ENCODE measurements at places on chromosomes 16 and 17. TPM values are rescaled to one million over a fixed set of nuclear protein-coding genes. Genes with fewer than 3 reads are reported as not detected.

DNA sequence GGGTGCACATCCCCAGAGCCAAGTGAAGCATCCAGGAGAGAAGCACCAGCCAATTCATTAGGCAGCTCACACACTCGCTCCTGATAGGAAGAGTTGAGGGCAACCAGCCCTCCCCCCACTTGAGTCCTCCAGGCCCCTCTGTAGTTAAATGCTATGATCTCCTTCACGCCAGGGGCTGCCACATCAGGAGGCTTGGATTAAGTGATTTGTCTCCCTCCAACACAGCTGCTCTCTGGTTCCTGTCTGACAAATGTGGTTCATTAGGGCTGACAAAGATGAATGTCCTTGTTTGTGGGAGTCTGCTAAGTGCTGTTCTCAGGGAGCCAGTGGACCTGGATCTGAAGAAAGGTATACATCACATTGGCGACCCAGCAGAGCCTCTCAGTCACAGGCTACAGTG, 94.5 kb upstream of the WSCD1 start:
- DNase-seq, result no peak

DNA sequence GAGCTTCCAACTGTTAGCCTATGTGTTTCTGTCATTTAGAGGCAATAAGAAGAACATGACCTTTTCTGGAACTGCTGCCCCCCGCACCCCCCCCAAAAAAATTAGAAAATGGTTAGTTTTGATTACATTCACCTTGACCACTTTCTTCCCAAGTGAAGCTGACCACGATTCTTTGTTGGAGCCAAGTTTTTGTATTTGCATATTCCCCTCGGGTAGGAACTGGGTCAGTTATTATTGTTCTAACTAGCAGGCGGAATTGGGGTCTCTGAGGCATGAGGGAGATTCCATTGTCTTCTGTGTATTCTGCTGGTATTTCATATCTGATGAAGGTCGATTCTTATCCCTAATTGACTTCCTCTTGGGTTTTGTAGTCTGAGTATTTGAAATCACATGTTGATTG, 231.6 kb downstream of the PRKCA start:
- DNase-seq, result no peak

DNA sequence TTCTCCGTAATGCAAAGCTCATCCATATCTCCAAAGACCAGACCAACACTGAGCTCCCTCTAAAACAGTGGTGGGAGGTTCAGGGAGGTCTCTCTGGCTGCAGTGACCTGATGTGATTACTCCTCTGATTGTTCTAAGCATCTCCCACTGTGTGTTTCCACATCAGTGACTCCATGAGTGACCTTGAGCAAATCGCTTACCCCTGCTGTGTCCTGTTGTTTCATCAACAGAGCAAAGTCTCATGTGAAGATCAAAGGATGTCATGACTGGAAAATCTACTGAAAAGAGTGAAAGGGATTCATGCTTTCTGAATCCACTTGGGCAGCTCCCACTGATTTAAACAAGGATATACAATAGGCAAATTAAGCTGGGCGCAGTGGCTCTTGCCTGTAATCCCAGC, 352.9 kb downstream of the TMEM114 start:
- no peak for DNase-seq

DNA sequence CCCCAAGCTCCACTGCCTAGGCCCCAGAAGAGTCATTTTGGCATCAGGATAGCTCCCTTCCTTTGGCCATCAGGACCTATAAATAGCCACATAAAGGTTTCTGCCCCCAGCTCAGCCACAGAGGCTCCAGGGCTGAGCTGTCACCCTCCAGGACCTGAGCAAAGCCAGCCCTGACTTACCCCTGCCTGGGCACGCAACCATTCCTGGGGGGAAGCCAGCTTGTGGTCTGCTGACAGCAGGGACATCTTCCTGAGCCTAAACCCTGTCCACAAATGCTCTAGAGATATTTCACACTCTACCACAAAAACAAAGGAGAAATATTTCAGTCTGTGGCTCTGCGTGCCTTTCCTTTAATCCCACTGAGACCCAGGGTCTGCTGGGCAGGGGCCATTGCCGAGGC, 123.7 kb upstream of the CCL2 start:
- DNase-seq, result no peak

TAC4 gene
- total RNA-seq, result not detected

IGFALS gene
- total RNA-seq, result not detected

DNA sequence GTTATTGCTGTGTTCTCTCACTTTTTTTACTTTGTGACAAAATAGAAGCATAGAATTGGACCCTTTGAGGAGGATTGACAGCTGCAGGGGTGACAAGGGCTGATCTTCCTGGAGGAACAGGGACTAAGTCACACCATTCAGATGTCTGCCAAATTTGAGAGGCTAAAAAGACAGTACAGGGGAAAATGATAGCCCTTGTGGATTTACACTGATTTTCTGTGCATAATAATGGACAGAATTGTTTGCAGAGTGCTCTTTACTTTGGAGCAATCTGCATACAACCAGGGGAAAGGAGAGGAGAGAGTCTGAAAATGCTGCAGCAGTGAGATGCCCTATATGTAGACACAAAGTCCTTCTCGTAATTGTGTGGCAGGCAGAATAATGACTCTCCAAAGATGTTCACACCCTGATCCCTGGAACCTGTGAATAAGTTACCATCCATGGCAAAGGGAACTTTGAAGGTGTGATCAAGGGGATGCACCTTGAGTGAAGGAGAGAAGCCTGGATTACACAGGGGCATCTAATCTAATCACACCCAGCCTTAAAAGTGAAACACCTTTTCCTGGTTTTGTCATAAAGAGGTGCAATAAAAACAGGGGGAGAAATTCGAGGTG, 221.4 kb upstream of the CPHXL start:
- DNase-seq, result no peak

WDR45B gene
- 150 TPM for total RNA-seq

SP6 gene
- 0.10 TPM for total RNA-seq

NOXO1 gene
- total RNA-seq, result not detected

OR3A3 gene
- total RNA-seq, result not detected

TMEM114 gene
- not detected for total RNA-seq

GRCh38 chr17:59427996-59428395, 96.5 kb downstream of the YPEL2 start:
- DNase-seq, result no peak

DHX58 gene
- 5.6 TPM for total RNA-seq

RNU2-1 gene
- total RNA-seq, result not detected

- no peak for DNase-seq
Measured at GRCh38 chr17:39639566-39640458, 2.9 kb downstream of the STARD3 start.

DNA sequence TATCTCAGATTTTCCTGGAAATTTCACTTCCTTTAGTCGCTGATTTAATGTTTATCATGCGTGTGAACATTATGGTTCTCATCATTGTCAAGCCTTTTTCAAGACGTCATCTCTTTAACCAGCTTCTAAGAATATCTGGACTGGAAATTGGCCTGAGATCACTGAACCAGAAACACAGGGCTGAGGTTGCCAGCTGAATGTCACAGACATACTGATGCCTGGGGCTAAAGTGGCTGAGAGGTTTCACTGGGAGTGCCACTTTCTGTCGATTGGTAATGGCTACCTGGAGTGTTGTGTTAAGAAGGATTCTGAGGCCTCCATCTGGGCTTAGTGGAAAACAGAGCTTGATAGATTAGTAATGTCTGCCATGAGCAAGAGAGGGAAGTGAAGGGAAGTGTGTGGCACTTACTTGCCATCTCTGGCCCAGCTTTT, 54.2 kb downstream of the CRISPLD2 start:
- DNase-seq, result no peak

MPP3 gene
- total RNA-seq, result 7.7 TPM

TSNAXIP1 gene
- 0.15 TPM for total RNA-seq
